ENCODE measurements at places on chromosomes 16 and 17. TPM values are rescaled to one million over a fixed set of nuclear protein-coding genes. Genes with fewer than 3 reads are reported as not detected.

The AP1G1 gene
- total RNA-seq = 94.5 TPM

The CMIP gene
- 15.5 TPM for total RNA-seq

The ABCA8 gene
- 95.4 TPM for total RNA-seq

The PIK3R6 gene
- total RNA-seq = not detected

The CES3 gene
- total RNA-seq = 1.3 TPM

The ARL2BP gene
- 68.9 TPM for total RNA-seq

The TBC1D10B gene
- 38.1 TPM for total RNA-seq

The CAPNS2 gene
- 6.9 TPM for total RNA-seq

The CIITA gene
- total RNA-seq = 14.3 TPM

The MAP2K6 gene
- total RNA-seq = 5.6 TPM

The KCTD19 gene
- total RNA-seq = 2.6 TPM

The CDH11 gene
- total RNA-seq = 37.7 TPM

The ALOXE3 gene
- not detected for total RNA-seq

The FUS gene
- total RNA-seq = 88.5 TPM

The DPEP3 gene
- not detected for total RNA-seq

The PYDC1 gene
- not detected for total RNA-seq

The PRR35 gene
- total RNA-seq = not detected

The MYH2 gene
- not detected for total RNA-seq

The ZFHX3 gene
- 27.4 TPM for total RNA-seq

The FBXL16 gene
- 7.5 TPM for total RNA-seq

The KRT32 gene
- total RNA-seq = not detected

The LITAFD gene
- total RNA-seq = not detected

The TBC1D3H gene
- total RNA-seq = not detected

The MFSD6L gene
- 2.4 TPM for total RNA-seq

The GNG13 gene
- not detected for total RNA-seq

The KRTAP2-1 gene
- total RNA-seq = not detected

The LDHD gene
- 41.3 TPM for total RNA-seq

The PLXDC1 gene
- total RNA-seq = 13.4 TPM

The FAM171A2 gene
- total RNA-seq = 13.2 TPM

The DNAH9 gene
- 4.3 TPM for total RNA-seq

The PRSS8 gene
- total RNA-seq = 42.1 TPM
